ENCODE measurements at places on chromosomes 5 and 9.
A peak's percentile ranks its signal among the peaks of the same experiment; 100 is the strongest.

DNA sequence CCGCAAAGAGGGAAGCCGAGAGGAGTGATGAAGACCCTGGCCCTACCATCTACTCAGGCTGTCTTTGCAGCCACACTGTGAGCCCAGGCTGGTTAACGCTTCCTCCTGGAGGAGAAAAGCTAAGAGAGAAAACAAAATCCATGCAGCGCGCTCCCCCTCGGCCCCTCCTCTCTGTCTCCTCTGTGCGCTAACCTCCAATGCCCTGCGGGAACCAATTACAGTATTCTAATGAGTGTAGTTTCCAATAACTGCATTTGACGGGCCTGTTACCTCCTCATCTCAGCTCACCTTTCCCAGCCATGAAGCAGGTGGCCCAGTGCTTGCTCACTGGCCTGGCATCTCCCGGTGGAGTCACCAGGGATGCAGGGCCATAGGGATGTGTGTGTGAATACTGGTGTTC lies 565.5 kb downstream of the EBF1 start:
- H3K27ac ChIP-seq = no peak overlapping the region
- no peak overlapping the region for H3K4me3 ChIP-seq
- no peaks in the 10 kb centered on the region for H3K27me3 ChIP-seq
- H3K4me1 ChIP-seq = no peaks in the 10 kb centered on the region

- no peaks in the 10 kb centered on the region for H3K4me1 ChIP-seq
- no peak overlapping the region for H3K27ac ChIP-seq
Observed at GRCh38 chr9:84818791-84819190, 149.3 kb downstream of the NTRK2 start.

GRCh38 chr9:3525096-3525835 lies 535 bp downstream of the RFX3 start:
- H3K4me3 ChIP-seq = peak overlapping the region; percentile 78
- peak overlapping the region; percentile 100 for H3K27ac ChIP-seq
- H3K27me3 ChIP-seq = no peaks in the 10 kb centered on the region
- no peaks in the 10 kb centered on the region for H3K4me1 ChIP-seq
- no peak for DNase-seq
- H3K36me3 ChIP-seq = no peaks in the 10 kb centered on the region

GRCh38 chr9:27569406-27569805 lies 3.9 kb downstream of the C9orf72 start:
- no peaks in the 10 kb centered on the region for H3K4me1 ChIP-seq
- H3K27ac ChIP-seq = peak overlapping the region; percentile 46

GRCh38 chr9:129981180-129981907 lies 61.6 kb downstream of the FNBP1 start:
- no peak overlapping the region for H3K4me3 ChIP-seq
- no peaks in the 10 kb centered on the region for H3K27me3 ChIP-seq
- H3K36me3 ChIP-seq = no peaks in the 10 kb centered on the region
- no peak for DNase-seq
- H3K27ac ChIP-seq = no peak overlapping the region
- no peaks in the 10 kb centered on the region for H3K4me1 ChIP-seq

- no peaks in the 10 kb centered on the region for H3K27me3 ChIP-seq
- H3K36me3 ChIP-seq = no peaks in the 10 kb centered on the region
- DNase-seq = no peak
- peaks cover 7% of the 10 kb centered on the region for H3K4me1 ChIP-seq
Observed at GRCh38 chr5:55603922-55604321, 69.2 kb upstream of the PLPP1 start.

DNA sequence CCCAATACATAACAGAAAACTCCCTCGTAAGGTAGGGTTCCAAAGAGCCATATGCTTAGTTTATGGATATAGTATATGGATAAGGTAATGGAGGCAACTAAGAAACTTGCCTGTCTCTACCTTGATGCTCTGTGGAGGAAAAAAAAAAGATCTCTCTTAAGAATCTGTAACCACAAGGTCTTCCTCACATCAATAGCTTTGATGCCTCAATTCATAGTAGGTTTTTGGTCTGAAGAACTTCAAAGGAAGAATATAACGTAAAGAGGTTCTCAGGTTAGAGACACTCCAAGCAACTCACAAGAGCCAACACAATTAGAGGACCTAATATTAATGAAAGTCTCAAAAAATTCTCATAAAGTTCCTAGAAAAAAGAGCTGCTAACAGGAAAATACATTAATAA lies 140.2 kb downstream of the FBN2 start:
- no peaks in the 10 kb centered on the region for H3K27me3 ChIP-seq
- H3K36me3 ChIP-seq = no peaks in the 10 kb centered on the region
- no peak overlapping the region for H3K27ac ChIP-seq
- H3K4me1 ChIP-seq = no peaks in the 10 kb centered on the region

DNA sequence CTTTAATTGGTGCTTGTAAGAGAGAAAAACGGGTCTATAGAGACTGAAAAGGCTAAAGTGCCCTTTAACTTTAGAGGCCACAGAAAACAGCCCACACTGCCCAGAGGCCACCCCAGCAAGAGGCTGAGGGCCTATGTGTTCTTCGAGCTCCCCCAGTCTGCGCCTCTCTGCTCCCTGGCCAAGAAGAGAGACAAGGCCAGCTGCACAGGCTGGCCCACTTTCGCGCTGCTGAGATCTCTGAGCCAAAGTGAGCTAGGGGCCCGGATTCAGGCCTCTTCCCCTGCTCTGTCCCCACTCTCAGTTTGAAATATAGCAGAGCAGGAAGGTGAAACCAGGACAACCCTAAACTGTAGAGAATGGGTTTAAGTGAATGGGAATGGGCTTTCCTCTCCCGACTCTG lies 132.0 kb upstream of the TRIM32 start:
- H3K27ac ChIP-seq = no peak overlapping the region
- no peaks in the 10 kb centered on the region for H3K4me1 ChIP-seq
- H3K36me3 ChIP-seq = no peaks in the 10 kb centered on the region
- no peaks in the 10 kb centered on the region for H3K27me3 ChIP-seq
- no peak for DNase-seq

GRCh38 chr5:96942078-96942477 lies 6.2 kb downstream of the LNPEP start:
- H3K4me3 ChIP-seq = no peak overlapping the region
- no peak overlapping the region for H3K27ac ChIP-seq
- DNase-seq = no peak
- H3K27me3 ChIP-seq = no peaks in the 10 kb centered on the region
- no peaks in the 10 kb centered on the region for H3K36me3 ChIP-seq

DNA sequence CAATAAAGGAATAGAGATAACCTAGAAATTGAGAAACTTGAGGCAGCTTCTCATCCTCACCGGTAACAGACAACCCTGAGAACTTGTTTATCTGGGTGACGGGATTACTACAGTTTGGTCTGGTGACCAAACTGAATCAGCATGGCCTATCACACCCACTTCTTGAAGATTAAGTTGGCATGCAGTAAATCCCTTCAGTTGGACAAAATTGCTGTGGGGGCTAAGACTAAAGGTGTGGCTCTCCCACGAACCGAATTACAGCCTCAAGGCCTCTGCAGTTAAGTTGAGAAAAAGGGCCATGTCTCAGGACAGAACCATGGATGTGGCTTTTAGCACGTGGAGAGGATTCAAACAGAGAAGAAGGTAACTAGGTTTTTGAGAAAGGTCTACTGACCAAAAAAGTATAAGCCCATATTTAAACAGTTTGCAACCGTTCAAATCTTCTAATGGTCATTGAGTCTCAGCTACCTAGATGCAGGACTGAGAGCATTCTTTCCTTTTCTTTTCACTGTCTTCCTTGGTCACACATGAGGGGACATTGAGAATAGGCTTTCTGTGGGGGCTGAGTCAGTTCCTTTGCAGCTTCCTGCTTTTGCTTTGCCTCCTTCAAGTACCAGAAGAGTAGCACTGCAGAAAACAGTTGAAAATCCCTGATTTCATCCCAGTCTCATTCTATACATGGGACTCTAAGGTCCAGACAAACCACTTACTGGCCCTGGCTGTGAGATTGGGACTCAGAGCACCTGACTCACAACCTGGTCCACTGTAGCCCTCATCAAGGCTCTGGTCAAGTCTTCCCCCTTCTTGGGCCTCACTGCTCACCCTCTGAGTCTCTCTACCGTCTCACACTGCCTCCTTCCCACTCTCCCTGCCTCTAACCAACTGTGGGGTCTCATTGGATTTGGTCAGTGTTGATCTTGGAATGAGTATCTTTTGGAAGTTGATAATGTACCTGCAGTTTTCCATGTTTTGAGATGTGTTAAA lies 30.9 kb downstream of the PDE6A start:
- no peaks in the 10 kb centered on the region for H3K36me3 ChIP-seq
- no peak overlapping the region for H3K27ac ChIP-seq
- no peak for DNase-seq
- no peaks in the 10 kb centered on the region for H3K4me1 ChIP-seq

DNA sequence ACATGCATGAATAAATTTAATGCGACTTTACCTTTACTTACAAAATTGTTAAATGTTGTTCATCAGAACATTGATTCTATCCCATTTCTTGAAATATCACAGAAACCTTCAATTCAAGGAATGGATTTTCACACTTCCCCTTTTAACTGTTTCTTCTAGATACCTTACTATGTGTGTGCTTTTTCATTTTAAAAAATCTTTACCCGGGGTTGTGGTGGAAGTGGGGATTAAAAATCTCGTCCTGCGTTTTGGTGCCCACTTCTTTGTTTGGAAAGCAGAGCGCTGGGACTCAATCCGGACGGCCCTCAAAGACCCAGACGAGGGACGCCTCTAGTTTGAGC lies 5.8 kb upstream of the MEF2C start:
- DNase-seq = no peak
- H3K4me3 ChIP-seq = peak overlapping the region; percentile 31
- no peaks in the 10 kb centered on the region for H3K36me3 ChIP-seq
- H3K27me3 ChIP-seq = no peaks in the 10 kb centered on the region
- no peaks in the 10 kb centered on the region for H3K4me1 ChIP-seq
- peak overlapping the region; percentile 46 for H3K27ac ChIP-seq

DNA sequence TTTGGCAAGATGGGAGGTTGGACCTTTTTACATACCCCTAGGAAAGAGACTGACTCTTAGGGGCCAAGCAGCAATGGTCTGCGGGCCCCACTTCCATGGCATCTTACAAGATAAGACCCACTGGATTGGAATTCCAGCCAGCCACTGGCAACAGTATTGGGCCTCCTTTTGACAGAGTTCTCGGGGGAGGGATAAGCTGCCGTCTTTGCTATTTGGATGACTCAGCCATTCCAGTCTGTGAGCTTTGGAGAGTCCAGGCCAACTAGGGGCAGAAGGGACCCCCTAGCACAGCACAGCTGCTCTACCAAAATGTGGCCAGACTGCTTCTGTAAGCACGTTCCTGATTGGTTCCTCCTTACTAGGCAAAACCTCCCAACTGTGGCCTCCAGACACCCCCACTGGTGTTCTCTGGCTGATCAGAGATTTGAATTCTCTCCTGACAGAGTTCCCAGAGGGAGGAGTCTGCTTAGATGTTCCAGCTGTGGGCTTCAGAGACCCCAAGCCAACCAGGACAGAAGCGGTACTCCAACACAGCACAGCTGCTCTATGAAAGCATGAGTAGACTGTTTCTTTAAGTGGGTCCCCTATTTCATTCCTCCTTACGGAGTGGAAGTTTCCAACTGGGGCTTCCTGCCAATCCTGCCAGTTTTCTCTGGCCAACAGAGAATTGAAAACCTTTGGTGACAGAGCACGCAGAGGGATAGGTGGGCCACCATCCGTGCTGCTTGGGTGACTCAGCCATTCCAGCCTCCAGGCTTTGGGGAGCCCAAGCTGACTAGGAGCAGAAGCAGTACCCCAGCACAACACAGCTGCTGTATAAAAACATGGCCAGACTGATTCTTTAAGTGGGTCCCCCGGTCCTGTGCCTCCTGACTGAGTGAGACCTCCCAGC lies 672.1 kb upstream of the RIOK2 start:
- no peaks in the 10 kb centered on the region for H3K27me3 ChIP-seq
- H3K4me3 ChIP-seq = no peak overlapping the region
- DNase-seq = no peak
- no peak overlapping the region for H3K27ac ChIP-seq
- H3K36me3 ChIP-seq = no peaks in the 10 kb centered on the region

- no peak overlapping the region for H3K4me3 ChIP-seq
- no peaks in the 10 kb centered on the region for H3K27me3 ChIP-seq
- peaks cover 15% of the 10 kb centered on the region for H3K36me3 ChIP-seq
- peaks cover 8% of the 10 kb centered on the region for H3K4me1 ChIP-seq
Observed at GRCh38 chr9:129632460-129632859, 6.5 kb downstream of the NTMT1 start.

- H3K4me3 ChIP-seq = no peak overlapping the region
- no peak for DNase-seq
- no peaks in the 10 kb centered on the region for H3K36me3 ChIP-seq
- no peaks in the 10 kb centered on the region for H3K4me1 ChIP-seq
- H3K27ac ChIP-seq = no peak overlapping the region
- H3K27me3 ChIP-seq = no peaks in the 10 kb centered on the region
Observed at GRCh38 chr5:16784843-16785791, 151.0 kb downstream of the MYO10 start.

GRCh38 chr5:175321927-175322532 lies 122.0 kb downstream of the DRD1 start:
- H3K27me3 ChIP-seq = no peaks in the 10 kb centered on the region
- H3K4me1 ChIP-seq = no peaks in the 10 kb centered on the region
- no peaks in the 10 kb centered on the region for H3K36me3 ChIP-seq

DNA sequence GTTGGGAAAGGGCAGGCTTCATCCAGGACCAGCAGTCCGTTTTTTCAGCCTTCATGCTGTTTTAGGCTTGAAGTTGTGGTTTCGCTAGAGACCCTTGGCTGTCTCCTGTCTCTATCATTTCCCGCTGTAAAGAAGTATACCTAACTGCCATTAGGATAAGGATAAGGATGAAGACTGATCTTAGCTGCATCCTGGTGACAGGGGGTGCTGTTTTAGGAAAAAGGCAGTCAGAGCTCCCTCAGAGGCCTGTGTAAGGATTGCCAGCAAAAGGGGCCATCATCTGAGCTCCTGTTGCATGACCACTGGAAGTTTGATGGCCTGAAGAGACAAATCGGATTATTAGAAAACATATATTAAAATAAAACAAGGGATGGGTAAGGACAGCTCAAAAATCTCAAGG lies 64.8 kb upstream of the FGF10 start:
- H3K27ac ChIP-seq = no peak overlapping the region
- no peak overlapping the region for H3K4me3 ChIP-seq
- no peaks in the 10 kb centered on the region for H3K4me1 ChIP-seq
- H3K27me3 ChIP-seq = no peaks in the 10 kb centered on the region

DNA sequence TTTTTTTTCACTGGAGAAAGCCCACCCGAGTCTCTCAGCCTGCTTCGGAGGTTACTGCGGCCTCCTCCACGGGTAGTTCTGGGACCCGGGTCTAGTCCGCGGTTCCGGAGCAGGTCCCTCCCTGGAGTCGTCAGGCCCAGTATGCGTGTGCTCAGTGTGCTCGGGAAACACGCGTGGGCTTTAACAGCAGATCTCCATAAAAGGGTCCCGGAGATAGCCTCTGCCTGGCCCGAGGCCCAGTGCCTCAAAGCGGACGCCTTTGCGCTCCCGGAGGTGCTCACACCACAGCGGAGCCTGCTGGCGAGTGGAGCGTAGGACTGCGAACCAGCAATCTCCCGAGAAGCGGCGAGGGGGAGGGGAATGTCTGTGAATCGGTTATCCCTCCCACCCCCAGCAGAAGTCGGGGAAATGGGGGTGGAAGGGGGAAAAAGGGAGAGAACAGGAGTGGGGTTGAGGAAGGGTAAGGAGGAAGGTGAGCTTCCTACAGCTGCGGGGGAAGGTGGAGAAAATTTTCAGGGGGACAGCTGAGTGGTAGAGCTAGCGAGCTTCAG lies 28.7 kb downstream of the CDKN2A start:
- H3K27me3 ChIP-seq = peaks cover 73% of the 10 kb centered on the region
- peak; percentile 64 for DNase-seq
- no peaks in the 10 kb centered on the region for H3K4me1 ChIP-seq
- no peaks in the 10 kb centered on the region for H3K36me3 ChIP-seq
- H3K4me3 ChIP-seq = peak overlapping the region; percentile 21
- H3K27ac ChIP-seq = no peak overlapping the region

- DNase-seq = no peak
- H3K36me3 ChIP-seq = no peaks in the 10 kb centered on the region
- no peak overlapping the region for H3K4me3 ChIP-seq
- H3K27me3 ChIP-seq = no peaks in the 10 kb centered on the region
- no peak overlapping the region for H3K27ac ChIP-seq
Observed at GRCh38 chr5:109779036-109779735, 89.5 kb downstream of the MAN2A1 start.

All from colonic mucosa (tissue), 4 donors.